ENCODE measurements at places on chromosomes 3 and 15. TPM values are rescaled to one million over a fixed set of nuclear protein-coding genes. Genes with fewer than 3 reads are reported as not detected.

RLBP1 gene
- not detected for total RNA-seq

STXBP5L gene
- not detected for total RNA-seq

MCCC1 gene
- 18.6 TPM for total RNA-seq

BFSP2 gene
- total RNA-seq: not detected

CISH gene
- total RNA-seq: 0.19 TPM

ZNF609 gene
- total RNA-seq: 27.8 TPM

LSAMP gene
- not detected for total RNA-seq

CD86 gene
- total RNA-seq: under 0.01 TPM

IMPG2 gene
- 0.54 TPM for total RNA-seq

PSTPIP1 gene
- 0.09 TPM for total RNA-seq

ECE2 gene
- not detected for total RNA-seq

PP2D1 gene
- total RNA-seq: not detected

All from endothelial cell of coronary artery (primary cell).